Stimulated activated CD4-positive, alpha-beta T cell treated with anti-CD3 and anti-CD28 coated beads, TNF-alpha, amount 100 ng/mL, for 24 hours (primary cell): ENCODE measurements at places on chromosomes 3 and 15.

GRCh38 chr15:85412066-85412465 is 31.7 kb downstream of the AKAP13 start:
- DNase-seq = no peak

- no peak for DNase-seq
These were observed 141.3 kb upstream of the PDZRN3 start for GRCh38 chr3:73765878-73766545.

GRCh38 chr15:48425051-48425450 is 93.8 kb downstream of the DUT start:
- DNase-seq = no peak

DNA sequence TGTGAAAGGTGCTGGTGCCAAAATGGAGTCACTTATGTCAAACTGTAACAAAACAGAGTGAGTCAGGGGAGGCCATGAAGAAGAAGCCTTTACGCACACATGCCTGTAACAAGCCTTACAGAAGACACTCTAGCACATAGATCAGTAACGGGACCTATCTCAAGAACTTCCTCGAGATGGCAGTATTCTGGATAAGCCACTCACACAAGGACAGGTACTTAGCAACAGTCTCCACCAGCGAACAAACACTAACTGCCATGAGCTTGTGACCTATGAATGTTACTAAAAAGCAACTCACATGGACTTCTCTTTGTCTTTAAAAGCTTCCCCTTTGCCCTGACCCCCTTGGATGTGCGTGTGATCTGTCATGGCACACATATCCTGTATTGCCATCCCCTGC is 235.1 kb downstream of the CD47 start:
- DNase-seq = no peak

DNA sequence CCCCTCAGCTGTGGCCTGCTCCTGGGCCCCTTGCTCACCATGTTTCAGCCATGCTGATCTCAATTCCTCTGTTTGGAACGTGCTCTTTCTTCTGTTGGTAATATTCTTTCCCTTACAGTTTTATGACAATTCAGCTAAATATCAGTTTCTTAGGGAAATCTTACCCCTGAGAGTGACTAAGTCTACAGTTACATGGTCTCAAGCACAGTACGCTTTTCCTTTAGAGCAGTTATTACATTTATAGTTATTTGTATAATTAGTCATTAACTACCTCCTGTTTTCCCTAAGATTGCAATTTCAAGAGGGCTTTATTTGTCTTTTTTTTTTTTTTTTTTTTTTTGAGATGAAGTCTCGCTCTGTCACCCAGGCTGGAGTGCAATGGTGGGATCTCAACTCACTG is 23.5 kb downstream of the C3orf62 start:
- DNase-seq = no peak
